Putamen (tissue), 1 donor: ENCODE measurements at places on chromosomes 6 and 20.
A peak's percentile ranks its signal among the peaks of the same experiment; 100 is the strongest.

- no peak for DNase-seq
These were observed 464.2 kb downstream of the COL12A1 start for GRCh38 chr6:74741646-74742045.

DNA sequence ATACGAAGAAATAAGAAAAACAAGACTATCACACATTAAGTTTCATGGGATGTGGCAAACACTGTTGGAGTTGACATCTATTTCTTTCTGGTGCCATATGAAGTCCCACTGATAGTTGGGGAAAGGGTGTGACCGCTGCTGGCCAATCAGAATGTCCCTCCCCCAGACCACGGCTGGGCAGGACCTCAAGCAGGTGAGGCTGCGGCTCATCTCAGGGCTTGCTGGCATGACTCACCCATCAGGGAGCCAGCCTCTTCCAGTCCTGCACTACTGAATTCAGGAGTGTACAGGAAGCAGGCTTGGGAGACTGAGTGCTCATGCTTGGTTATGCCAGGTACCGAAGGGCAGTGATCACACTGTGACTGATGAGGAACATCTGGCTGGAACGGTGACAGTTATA lies 18.9 kb downstream of the PREP start:
- DNase-seq = no peak

DNA sequence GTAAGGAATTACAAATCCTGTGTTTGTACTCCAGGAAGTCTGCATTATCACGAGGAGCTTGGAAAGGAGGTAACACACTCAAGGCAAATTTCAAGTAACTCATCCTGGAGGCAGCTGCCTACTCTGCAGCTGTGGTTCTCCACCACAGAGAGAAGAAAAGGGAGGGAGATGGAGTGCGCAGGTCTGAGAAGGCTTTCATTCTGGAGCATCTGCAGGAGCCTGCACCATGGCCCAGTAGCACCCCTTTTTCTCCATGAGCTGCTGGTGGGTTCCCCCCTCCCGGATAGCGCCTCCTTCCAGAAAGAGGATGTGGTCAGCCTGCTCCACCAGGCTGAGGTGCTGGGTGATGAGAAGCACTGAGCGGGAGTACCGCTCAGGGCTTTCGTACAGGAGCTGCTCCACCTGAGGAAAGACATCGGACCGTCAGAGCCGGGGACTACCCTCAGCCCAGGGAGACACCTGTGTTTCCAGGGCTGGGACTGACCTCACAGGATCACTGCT lies 1.6 kb upstream of the PSMB8 start:
- no peak for DNase-seq

GRCh38 chr20:50794846-50795634 lies at the start of gene BCAS4:
Gene BCAS4, plus strand, starts transcription at chr20:50795061. Its CDS starts 23 bp downstream, at chr20:50795084.
- DNase-seq = peak; percentile 63

DNA sequence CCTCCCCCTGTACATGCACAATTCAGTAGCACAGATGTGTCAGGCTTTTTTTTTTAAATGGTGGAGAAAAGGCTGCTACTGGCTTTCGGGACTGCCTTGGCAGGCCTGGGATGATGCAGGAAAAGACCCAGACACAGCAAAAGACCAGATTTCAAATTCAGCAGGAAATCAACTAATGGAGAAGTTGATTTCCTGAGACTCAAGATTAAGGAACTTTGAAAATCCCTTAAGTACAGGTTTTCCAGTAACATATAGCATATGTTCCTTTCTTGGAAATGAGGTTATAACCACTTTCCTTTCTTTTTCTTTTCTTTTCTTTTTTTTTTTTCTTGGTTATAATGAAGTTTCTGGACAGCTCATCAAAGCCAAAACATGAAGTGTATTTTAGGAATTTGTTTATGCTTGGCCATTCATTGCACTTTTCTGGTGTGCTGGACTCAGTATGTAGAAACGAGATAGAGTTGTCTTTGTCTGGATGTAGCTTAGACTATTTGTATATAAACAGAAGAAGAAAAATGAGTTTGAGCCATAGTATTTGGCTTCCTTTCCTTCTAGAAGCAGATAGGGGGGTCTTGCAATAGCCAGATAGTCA lies 119.4 kb downstream of the SASH1 start:
- no peak for DNase-seq
